ENCODE measurements at places on chromosomes 7 and 10. TPM values are rescaled to one million over a fixed set of nuclear protein-coding genes. Genes with fewer than 3 reads are reported as not detected.

DNA sequence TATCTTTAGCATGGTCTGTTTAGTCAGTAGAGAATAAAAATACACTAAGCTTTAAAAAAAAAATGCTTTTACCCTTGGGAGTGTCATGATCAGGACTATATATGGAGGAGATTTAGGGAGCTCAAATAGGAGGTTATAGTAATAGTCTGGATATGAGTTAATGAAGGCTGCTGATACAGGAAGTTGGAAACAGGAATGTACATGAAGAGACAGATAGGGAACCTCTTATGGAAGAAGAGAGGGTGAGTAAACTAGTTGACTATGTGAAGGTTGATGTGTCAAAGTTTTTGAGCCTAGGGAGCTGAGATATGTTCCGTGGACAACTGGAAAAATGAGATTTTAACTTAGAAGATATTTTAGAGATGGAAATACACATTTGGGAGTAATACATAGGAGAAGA, 472.0 kb upstream of the FZD8 start:
- no peak for DNase-seq

GSAP gene
- total RNA-seq: 3.0 TPM

BMPER gene
- total RNA-seq: 0.29 TPM

DNA sequence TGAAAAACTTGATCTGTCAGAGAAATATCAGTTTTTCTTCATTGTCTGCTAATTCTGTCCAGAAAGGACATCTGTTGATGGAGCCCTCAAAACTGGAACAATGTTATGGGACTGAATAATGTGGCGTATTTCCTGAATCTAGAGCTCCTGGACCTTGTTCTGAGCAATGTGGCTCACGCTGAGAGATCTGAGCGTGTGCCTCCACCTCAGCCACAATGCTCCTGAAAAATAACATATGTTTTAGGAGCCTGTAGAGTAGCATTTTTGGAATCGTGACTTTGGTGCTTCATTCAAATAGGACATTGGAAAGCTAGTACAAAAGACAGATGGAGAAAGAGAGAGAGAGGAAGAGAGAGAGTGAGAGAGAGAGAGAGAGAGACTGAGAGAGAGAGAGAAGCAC, 110.3 kb downstream of the BMPER start:
- no peak for DNase-seq

OR13A1 gene
- not detected for total RNA-seq

- no peak for DNase-seq
These were observed 143.8 kb downstream of the ZNF248 start for GRCh38 chr10:37713642-37714041.

DNA sequence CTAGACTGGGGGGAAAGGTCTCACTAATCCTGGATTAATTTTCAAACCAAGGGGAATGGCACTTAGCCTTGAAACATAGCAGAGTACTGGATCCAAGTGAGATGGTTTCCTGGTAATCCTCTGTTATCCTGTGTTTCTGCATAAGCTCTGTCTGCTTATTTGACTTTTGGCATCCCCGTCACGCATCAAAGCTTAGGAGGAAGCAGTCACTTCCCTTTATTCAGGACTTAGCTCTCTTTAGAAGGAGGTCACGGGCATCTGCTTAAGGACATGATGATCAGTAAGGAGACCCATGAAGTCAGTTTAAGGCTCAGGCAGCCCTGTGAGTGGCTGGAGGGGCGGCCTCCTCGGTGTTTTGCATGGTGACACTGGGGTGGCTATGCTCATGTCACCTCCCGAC, 30.0 kb downstream of the TSPAN15 start:
- peak; percentile 39 for DNase-seq

DNA sequence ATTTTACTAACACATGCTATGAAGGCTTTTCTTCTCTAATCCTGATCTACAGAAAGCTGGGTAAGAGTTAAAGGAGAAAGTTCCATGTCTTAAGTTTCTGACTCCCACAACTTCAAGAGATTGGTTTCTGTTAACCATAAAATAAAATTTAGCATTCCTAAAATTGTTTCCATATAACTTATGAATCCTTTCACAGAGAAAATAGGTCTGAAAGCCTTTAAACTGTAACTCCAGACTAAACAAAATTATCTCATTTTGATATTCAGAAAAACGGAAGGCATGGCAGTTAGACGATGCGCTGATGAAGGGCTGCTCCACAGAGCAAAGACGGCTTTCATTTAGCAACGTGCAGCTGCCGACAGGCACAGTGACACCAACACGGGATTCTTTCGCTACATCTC, 133.3 kb downstream of the SLC25A13 start:
- no peak for DNase-seq

DNA sequence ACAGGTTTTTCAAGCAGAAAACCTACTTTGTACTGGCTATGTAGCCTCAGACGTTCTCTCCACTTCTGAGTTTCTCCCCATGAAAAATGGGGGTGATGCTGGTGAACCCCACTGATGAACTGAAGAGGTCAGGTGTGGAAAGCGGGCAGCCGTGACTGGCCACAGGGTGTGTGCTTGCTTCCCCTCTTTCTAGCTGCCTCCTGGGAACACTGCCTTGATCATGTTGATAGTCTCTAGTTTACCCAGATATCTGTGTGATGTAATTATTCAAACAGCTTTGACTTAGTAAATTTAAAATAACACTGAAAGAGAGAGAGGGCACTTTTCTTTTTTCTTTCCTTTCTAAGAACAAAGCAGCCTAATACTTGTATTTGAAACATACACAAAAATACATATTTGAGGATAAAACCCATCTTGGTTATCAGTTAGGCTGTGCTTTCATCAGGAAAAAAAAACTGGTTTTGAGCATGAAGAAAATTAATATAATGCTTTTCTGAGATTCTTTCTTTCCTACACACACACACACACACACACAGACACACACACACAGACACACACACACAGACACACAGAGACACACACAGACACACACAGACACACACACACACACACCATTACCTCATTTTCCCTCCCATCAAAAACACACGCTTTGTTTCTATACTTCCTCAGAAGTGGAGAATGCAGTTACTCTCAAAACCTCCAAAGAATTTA, 76.7 kb downstream of the MACC1 start:
- no peak for DNase-seq

DNA sequence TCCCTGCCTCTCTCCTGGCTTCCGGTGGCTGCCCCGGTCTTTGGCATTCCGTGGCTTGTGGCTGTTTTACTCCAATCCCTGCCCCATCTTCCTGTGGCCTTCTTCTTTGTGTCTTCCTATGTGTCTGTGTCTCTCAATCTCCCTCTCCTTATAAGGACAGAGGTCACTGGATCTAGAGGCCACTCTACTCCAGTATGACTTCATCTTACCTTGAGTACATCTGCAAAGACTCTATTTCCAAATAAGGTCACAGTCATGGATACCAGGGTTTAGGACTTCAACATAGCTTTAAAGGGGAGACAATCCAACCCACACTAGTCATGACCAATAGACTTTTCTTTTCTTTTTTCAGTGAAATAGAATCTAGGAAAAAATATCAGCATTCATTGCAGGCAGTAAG, 153.3 kb upstream of the INSYN2A start:
- no peak for DNase-seq

DNA sequence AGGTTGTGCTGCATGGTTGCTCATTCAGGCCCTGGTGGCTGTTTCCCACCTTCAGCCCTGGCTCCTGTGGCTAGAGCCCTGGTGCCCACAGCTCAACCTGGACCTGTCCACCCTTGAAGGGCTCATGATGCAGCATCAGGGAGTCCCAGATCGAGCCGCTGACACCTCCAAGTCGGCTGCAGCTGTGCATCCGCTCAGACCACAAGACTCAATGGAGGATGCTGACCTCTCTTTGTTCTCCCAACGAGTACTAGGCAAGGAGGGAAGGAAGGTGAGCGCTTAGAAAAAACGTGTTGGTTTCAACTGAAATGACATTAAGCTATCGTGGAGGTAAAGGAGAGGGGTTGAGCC, 9.5 kb upstream of the C10orf95 start:
- DNase-seq: no peak

DNA sequence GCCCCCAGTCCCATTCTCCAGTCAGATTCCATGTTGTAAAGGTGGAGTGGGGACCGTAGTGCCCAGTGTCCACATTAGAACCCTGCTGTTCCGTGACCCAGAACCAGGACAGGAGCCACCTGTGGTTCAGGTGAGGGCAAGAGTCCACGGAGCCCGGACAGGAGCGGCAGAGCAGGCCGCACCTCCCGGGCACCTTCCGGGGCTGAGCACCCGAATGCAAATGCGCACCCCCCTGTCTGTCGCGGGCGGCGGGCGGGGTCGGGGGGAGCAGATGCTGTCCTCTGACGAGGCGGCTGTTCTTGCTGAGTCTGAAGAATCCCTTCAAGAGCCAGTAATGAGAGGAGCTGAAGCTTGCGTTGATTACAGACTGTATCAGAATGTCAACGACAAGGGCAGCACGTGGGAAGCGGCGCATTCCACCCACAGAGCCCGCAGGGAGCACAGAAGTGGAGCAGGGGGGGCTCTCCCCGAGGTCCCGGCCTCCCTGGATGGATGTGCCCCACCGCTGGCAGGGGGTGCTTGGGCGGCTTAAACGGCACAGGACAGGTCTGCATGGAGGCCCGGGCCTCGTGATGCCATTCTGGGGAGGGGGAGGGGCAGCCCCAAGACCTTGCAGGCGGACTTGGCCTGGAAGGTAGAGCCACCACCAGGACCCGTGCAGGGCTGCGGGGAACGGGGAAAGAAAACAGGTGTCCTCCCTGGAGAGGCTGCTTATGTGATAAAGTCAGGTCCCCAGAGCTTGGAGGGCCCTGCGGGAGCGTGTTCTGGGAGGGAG, 407.5 kb upstream of the RNF32 start:
- no peak for DNase-seq

HABP2 gene
- total RNA-seq: not detected

GRCh38 chr7:155984028-155984580, 171.8 kb upstream of the SHH start:
- no peak for DNase-seq

SHH gene
- 4.4 TPM for total RNA-seq

All from epithelial cell of proximal tubule (primary cell).